Right lobe of liver (tissue), 6 donors: ENCODE measurements at places on chromosomes 2 and 18. TPM values are rescaled to one million over a fixed set of nuclear protein-coding genes. Genes with fewer than 3 reads are reported as not detected.

- no peaks in the 10 kb centered on the region for H3K27me3 ChIP-seq
- no peaks in the 10 kb centered on the region for H3K4me1 ChIP-seq
- no peak overlapping the region for H3K27ac ChIP-seq
- H3K36me3 ChIP-seq = no peaks in the 10 kb centered on the region
Observed at GRCh38 chr2:10494351-10495066, 46.4 kb upstream of the ODC1 start.

DNA sequence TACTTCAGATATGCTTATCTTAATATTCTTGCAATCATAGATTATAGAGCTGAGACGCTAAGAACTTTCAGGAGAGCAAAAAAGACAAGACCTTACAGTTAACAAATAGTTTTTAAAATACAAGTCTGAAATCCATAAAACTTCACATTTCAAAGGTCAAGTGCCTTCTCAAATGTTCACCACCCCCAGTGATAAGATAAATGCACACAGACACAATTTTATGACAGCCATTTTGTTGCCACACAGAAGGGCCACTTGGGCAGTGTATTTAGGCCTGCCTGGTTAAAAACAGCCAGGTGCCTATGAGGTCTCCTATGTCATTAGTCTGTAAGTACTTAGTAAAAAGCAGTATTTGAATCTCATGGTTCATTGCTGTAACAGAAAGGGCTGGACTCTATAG is 8.1 kb upstream of the PSTPIP2 start:
- H3K27ac ChIP-seq = no peak overlapping the region
- peaks cover 21% of the 10 kb centered on the region for H3K36me3 ChIP-seq
- H3K4me1 ChIP-seq = no peaks in the 10 kb centered on the region

GRCh38 chr2:120429586-120430500 is 83.9 kb downstream of the INHBB start:
- no peak overlapping the region for H3K27ac ChIP-seq
- H3K4me3 ChIP-seq = no peak overlapping the region
- H3K4me1 ChIP-seq = no peaks in the 10 kb centered on the region
- H3K27me3 ChIP-seq = no peaks in the 10 kb centered on the region

DNA sequence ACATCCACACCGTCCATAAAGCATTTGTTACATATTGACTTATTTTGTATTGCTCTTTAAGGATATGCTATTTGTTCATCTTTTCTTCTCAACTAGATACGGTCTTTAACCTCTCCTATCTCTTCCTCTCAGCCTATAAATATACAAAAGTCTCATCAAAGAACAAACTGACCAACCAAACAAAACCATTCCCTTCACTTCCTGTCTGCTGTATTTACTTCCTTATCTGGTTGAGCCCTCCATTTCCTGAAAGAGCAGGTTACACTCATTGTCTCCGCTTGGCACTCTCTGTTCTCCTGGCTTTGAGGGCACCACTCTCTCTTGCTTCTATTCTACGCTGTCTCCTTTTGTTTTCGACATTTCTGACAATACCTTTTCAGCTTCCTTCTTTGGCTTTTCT is 431.9 kb upstream of the TCF4 start:
- H3K36me3 ChIP-seq = no peaks in the 10 kb centered on the region
- no peaks in the 10 kb centered on the region for H3K4me1 ChIP-seq
- no peak overlapping the region for H3K4me3 ChIP-seq
- H3K27ac ChIP-seq = no peak overlapping the region
- no peaks in the 10 kb centered on the region for H3K27me3 ChIP-seq

DNA sequence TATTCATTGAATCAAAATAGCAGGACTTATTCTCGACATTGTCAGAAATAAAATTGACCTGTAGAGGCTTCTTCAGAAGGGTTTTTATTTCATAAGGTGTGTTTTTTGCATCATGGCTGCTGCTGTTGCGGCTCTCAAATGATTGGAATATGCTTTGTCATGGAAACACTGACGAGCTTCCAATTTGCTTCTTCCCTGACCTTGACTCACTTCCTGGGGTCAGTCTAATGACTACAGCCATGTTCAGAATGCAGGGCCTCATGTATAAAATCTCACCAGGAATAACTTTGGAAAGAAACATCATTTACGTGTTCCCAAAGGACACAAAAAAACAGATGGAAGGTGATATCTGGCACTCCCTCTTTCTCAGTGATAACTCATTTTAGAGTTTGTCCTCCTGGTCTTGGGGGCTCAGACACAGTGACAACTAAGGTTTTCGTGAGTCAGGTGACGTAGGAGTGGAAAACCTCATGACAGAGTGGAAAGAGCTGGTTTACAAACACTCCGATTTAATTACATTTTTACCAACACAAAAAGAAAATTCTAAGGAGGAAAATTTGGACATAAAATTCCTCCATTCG is 467.0 kb upstream of the RAB12 start:
- no peak overlapping the region for H3K4me3 ChIP-seq
- no peaks in the 10 kb centered on the region for H3K36me3 ChIP-seq
- no peak for DNase-seq
- no peaks in the 10 kb centered on the region for H3K27me3 ChIP-seq
- no peak overlapping the region for H3K27ac ChIP-seq

DNA sequence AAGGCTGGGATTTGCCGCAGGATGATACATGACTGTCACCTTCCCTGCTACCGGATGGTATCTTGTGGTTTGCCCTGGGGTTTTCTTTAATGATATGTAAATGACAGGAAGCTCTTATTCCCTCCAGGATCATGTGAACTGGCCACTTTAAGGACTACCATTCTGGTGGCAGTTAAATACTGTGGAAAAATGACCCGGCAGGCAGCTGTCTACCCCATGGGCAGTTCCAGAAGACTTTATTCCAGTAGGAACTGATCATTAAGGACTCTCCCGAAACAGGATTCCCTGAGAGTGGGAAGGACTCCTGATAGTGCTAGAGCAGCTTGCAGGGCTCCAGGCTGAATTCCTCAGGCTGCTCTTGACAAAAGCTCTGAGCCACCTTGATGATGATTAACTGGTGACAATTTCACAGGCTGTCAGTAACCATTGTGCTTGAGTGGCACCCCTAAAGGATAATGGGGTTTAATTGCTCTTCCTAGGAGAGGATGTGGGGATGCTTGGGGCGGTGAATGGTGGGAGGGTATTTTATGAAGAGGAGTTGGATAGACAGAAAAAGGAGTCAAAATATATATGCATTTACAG is 212.0 kb downstream of the CPS1 start:
- no peaks in the 10 kb centered on the region for H3K27me3 ChIP-seq
- H3K4me1 ChIP-seq = no peaks in the 10 kb centered on the region
- H3K4me3 ChIP-seq = no peak overlapping the region
- DNase-seq = no peak
- H3K27ac ChIP-seq = no peak overlapping the region

LINC00305 gene
- not detected for total RNA-seq

IL1B gene
- total RNA-seq = 0.31 TPM
